ENCODE measurements at places on chromosomes 5 and 9.

- DNase-seq: no peak
- no peaks in the 10 kb centered on the region for H3K27me3 ChIP-seq
- no peaks in the 10 kb centered on the region for H3K4me1 ChIP-seq
- H3K4me3 ChIP-seq: no peak overlapping the region
- H3K27ac ChIP-seq: no peak overlapping the region
Observed at GRCh38 chr5:135991429-135991828, 36.6 kb upstream of the LECT2 start.

GRCh38 chr9:126419475-126419874, 92.8 kb downstream of the MVB12B start:
- H3K27me3 ChIP-seq: no peaks in the 10 kb centered on the region
- H3K27ac ChIP-seq: no peak overlapping the region
- H3K4me3 ChIP-seq: no peak overlapping the region
- H3K4me1 ChIP-seq: peaks cover 9% of the 10 kb centered on the region

DNA sequence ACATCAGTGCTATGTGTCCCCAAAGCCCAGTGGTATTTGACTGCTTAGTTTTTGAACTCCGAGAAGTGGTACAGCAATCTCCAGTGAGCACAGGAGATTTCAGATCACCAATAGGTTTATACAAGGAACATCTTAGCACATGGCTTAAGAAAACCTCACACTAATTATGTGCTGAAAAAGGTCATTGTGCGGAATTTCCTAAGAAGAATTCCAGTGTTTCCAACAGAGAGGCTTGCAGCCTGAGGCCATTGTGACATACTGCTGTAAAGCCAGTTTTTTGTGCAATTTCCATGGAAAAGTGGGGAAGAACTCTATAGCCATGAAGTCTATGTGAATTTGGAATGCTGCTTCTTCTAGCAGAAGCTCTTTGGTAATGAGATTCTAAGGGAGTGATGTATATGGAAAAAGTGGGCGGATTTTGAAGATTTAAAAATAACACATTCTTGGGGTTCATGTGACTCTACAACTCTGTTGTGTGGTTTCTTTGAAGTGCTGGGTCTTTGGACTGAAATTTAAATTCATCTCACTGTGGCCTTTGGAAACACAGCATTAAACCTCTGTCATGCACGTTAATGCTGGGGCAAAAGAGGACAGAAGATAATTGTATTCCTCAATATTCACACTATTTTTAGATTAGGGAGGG, 110.5 kb upstream of the CD180 start:
- no peaks in the 10 kb centered on the region for H3K36me3 ChIP-seq
- no peaks in the 10 kb centered on the region for H3K27me3 ChIP-seq
- H3K27ac ChIP-seq: no peak overlapping the region

- no peak for DNase-seq
- H3K4me3 ChIP-seq: no peak overlapping the region
- H3K36me3 ChIP-seq: no peaks in the 10 kb centered on the region
- no peaks in the 10 kb centered on the region for H3K27me3 ChIP-seq
- H3K4me1 ChIP-seq: peaks cover 5% of the 10 kb centered on the region
Observed at GRCh38 chr9:38419181-38419580, 5.1 kb downstream of the IGFBPL1 start.

- H3K27me3 ChIP-seq: no peaks in the 10 kb centered on the region
- H3K36me3 ChIP-seq: no peaks in the 10 kb centered on the region
- peak overlapping the region; percentile 100 for H3K27ac ChIP-seq
- DNase-seq: peak; percentile 95
- H3K4me1 ChIP-seq: peaks cover 75% of the 10 kb centered on the region
Observed at GRCh38 chr9:129482521-129483414, 138.1 kb downstream of the C9orf50 start.

DNA sequence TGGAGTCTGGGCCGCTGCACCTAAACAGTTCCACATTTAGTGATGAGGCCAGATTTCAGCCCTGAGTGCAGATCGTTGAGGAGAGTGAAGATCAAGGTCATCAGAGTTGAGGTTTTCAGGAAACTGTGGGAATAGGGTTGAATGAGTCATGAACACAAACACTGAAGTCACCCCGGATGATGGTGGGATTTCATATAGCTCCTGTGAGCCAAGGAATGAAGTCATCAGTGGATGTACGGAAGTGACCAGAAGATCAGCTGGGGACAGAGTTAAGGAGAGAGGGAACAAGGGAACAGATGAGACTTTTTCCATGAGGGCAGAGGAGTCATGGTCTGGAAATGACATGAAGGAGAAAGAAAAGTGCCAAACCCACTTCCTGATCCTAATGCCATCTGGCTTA, 36.5 kb downstream of the PALM2AKAP2 start:
- peak; percentile 50 for DNase-seq
- no peaks in the 10 kb centered on the region for H3K4me1 ChIP-seq
- no peak overlapping the region for H3K4me3 ChIP-seq
- H3K27me3 ChIP-seq: no peaks in the 10 kb centered on the region
- no peaks in the 10 kb centered on the region for H3K36me3 ChIP-seq
- no peak overlapping the region for H3K27ac ChIP-seq

- H3K27ac ChIP-seq: no peak overlapping the region
- H3K4me1 ChIP-seq: no peaks in the 10 kb centered on the region
Observed at GRCh38 chr9:76654051-76654461, 110.2 kb upstream of the PCA3 start.

GRCh38 chr5:76163111-76163628, 80.0 kb downstream of the SV2C start:
- H3K36me3 ChIP-seq: no peaks in the 10 kb centered on the region
- no peak for DNase-seq
- H3K27ac ChIP-seq: no peak overlapping the region

GRCh38 chr5:35199886-35200285, 30.4 kb downstream of the PRLR start:
- H3K27ac ChIP-seq: no peak overlapping the region
- no peaks in the 10 kb centered on the region for H3K27me3 ChIP-seq
- peaks cover 20% of the 10 kb centered on the region for H3K4me1 ChIP-seq
- no peak for DNase-seq
- H3K36me3 ChIP-seq: no peaks in the 10 kb centered on the region
- no peak overlapping the region for H3K4me3 ChIP-seq
